ENCODE measurements at places on chromosomes 1 and 21. TPM values are rescaled to one million over a fixed set of nuclear protein-coding genes. Genes with fewer than 3 reads are reported as not detected.

GRCh38 chr1:210920716-210921694 lies 212.9 kb downstream of the KCNH1 start:
- DNase-seq, result no peak

- DNase-seq, result no peak
These were observed 9.9 kb downstream of the MTF1 start for GRCh38 chr1:37849480-37849879.

- DNase-seq, result no peak
These were observed 42.6 kb upstream of the ATP2B4 start for GRCh38 chr1:203584035-203584434.

- no peak for DNase-seq
These were observed 35.1 kb upstream of the PRSS38 start for GRCh38 chr1:227780101-227781044.

GRCh38 chr21:37700641-37701202 lies 215.5 kb downstream of the KCNJ6 start:
- DNase-seq, result peak; percentile 73

GRCh38 chr1:156499842-156500542 lies 583 bp downstream of the MEF2D start:
- DNase-seq, result peak; percentile 94

DNA sequence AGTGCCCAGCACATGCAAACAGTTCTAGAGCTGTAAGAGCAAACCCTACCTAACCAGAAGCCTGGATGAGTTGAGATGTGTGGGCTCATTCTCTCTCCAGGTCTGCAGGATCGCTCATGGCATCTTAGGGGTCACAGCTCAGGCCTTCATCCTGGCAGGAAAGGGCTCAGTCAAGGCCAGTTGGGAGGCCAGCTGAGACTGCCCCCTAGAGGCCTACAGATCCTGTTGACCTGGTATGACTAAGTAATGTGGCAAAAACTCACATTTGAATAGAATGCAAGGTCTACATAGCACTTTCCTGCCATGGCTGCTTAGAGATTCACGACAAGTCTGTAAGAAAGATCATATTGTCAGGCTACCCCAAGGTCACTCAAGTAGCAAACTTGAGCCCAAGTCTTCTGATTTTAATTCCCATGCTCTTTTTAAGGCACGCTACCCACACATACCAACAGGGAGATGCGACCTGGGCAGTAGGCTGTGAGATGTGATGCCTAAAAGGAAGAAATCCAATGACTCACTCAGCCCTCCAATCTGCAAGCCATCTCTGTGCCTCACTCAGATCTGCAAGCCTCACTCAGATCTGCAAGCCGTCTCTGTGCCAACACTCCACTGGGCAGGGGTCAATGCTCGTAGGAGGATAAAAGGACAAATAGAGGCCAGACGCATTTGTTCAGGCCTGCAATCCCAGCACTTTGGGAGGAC lies 5.1 kb upstream of the CAPN8 start:
- DNase-seq, result no peak

DNA sequence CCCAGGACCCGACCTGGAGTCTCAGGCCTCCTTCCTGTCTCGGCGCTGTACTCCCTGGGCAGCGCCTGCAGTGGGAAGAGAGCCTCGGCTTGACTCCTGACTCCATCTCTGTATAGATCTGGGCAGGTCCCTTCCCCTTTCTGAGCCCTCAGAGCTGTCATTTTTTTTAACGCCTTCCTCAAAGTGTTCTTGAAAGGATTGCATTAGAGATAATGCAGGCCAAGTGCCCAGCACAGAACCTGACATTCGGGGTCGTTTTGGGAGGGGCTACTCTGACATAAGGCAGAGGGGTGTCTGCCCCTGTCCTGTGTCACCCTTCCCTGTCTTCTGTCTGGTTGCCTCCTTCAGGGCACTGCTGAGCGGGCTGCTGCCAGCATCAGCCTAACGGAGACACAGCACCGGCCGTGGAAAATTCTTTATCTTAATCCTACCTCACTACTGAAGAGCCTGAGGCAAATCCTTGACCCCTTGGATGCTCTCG lies 271.6 kb downstream of the TRABD2B start:
- no peak for DNase-seq

DNA sequence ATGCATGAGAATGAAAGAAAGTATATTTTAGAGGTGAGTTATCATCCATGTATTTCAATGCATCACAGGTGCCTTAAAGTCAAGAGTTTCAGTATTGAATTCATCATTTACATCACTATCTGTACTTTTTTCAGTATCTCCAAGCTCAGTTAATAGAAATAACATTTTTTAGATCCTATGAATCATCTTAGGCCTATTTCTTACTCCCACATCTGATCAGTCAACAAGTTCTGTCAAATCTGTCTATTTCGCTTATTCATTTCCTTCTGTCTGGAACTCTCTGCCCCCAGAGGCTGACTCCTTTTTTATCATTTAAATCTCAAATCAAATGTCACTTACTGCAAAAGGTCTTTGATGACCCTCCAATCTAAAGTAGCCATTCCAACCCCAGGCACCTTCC lies 295.2 kb downstream of the LRRC7 start:
- DNase-seq, result no peak

GRCh38 chr1:85290826-85291225 lies 14.4 kb upstream of the BCL10 start:
- no peak for DNase-seq

- peak; percentile 10 for DNase-seq
These were observed 2.6 kb upstream of the SLC30A1 start for GRCh38 chr1:211581526-211581925.

GRCh38 chr1:42340093-42340492 lies 5.1 kb upstream of the FOXJ3 start:
- DNase-seq, result peak; percentile 72

- no peak for DNase-seq
These were observed 53.1 kb upstream of the CACNA1E start for GRCh38 chr1:181430015-181430885.

DNA sequence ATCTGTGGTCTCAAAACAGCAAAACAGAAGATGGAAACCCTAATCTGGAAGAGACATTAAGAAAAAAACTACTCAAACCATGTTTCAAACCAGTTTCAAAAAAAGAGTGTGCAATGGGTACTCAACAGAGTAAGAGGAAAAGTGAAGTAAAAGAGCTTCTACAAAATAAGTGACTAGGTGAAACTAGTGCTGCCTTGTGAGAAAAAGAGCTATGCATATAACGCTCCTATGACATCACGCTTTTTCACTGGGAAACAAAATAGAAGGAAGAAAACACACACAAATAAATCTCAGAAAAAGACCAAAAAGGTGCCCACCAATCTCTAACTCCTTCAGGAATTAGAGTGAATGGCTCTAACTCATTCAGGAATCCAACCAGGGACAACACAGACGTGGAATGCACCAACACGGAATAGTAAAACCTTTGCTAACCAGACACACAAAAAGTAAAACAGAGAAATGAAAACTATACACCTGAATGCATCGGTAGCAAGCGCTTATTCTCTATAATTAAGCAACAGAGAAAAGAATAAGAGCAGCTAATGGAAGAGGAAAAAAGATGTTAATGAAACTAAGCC lies 1.3 kb downstream of the FOXJ3 start:
- peak; percentile 28 for DNase-seq

GRCh38 chr1:116306102-116306501 lies 66.9 kb upstream of the ATP1A1 start:
- no peak for DNase-seq

DNA sequence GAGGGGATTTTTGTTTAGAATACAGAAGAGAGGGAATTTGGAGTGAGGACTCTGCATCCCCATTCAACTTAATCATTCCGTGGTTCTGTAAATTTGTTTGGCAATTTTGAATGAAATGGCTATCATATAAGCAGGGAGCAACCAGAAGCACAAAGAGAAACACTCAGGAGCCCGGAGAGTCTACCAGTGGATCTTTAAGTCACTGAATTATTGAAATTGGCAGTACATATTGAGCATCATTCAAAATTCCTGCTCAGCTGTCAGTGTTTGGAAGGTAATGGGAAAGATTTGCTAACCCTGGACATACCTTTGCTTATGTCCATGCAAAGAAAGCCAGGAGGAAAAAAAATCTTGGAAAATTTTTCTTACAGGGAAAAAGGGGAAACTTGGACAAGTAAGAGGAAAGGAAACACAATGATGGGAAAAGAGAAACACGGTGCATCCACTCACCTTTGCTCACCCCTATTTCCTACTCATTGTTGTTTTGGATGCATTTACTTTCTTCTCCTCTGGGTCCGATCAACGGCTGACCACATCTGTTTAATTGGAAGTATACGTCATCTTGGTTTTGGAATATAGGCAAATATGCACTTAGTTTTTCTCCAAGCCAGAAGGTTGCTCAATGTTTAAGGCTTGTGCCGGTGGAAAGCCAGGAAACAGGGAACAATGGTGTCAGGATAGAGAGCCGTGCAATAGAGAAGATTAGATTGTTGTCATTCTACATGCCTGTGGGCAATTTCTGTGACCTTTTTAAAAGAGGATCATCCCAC lies 243.0 kb upstream of the LYPLAL1 start:
- DNase-seq, result peak; percentile 86

DNA sequence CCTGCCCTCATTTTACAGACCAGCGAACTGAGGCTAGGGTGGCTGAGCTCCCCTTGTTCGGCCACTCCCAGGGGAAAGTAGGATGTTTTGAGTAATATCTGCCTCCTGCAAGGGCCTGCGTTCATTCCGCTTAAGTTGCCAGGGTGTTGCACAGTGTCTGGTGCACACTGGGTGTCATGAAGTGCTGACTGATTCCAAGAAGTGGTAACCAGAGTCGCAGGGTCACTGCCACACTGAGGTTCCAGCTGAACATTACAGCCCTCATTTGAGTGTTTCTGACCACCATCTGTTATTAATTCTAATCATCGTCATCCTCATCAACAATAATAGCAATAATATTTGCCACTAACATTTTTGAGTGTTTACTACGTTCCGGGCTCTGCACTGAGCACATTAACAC lies 250.6 kb downstream of the KAZN start:
- DNase-seq, result no peak

ACTA1 gene
- total RNA-seq, result 4,424 TPM

BEST4 gene
- total RNA-seq, result 0.21 TPM

PIGV gene
- total RNA-seq, result 8.8 TPM

PTCH2 gene
- total RNA-seq, result 4.9 TPM

FMO3 gene
- total RNA-seq, result not detected

TP73 gene
- total RNA-seq, result 6.1 TPM

FLG2 gene
- 0.21 TPM for total RNA-seq

LRRC53 gene
- total RNA-seq, result not detected

S100A12 gene
- total RNA-seq, result 7.6 TPM
